Astrocyte (in vitro differentiated cells and primary cell): ENCODE measurements at places on chromosomes 7 and 10.

- no peak for DNase-seq
Observed at GRCh38 chr7:143462045-143462444, 15.6 kb upstream of the TAS2R41 start.

DNA sequence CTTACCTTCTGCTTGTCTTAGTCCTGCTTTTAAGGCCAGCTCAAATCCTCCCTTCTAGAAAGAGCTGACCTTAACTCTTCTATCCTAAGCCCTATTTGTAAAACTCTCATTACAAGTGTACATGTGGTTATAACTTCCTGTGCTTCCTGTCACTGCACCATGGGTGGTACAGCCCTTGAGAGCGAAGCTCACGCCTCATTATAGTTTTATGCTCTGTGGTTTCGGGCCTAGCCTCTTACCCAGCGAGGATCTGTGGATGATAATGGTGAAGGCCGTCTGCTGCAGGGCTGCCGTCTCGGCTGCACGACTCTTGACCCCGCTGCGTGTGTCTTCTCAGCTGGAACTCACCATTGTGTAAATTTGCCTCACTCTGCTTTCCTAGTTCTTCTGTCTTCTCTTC, 74.6 kb downstream of the CUL1 start:
- peak; percentile 18 for DNase-seq

DNA sequence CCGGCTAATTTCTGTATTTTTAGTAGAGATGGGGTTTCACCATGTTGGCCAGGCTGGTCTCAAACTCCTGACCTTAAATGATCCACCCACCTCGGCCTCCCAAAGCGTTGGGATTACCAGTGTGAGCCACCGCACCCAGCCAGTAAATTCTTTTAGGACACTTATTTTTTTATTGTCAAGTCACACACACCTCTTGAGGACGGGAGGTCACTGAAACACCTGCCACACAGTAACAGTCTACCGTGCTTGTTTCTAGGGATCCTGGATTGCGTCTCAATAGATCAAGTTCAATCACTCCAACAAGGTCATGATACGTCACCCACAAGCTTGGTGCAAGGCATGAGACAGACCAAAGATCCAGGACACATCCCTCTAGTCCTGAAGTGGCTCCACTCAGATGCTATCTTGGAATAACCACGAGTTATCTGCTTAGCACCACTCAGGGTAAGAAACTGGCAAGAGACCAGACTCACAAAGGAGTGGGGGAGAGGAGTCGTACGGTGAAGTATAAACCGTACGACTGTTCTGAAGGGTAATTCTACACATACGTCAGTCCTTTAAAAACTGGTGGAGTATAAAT, 58.9 kb upstream of the NCAPG2 start:
- no peak for DNase-seq

GRCh38 chr7:28955718-28956607, 2.2 kb downstream of the TRIL start:
- DNase-seq, result no peak

DNA sequence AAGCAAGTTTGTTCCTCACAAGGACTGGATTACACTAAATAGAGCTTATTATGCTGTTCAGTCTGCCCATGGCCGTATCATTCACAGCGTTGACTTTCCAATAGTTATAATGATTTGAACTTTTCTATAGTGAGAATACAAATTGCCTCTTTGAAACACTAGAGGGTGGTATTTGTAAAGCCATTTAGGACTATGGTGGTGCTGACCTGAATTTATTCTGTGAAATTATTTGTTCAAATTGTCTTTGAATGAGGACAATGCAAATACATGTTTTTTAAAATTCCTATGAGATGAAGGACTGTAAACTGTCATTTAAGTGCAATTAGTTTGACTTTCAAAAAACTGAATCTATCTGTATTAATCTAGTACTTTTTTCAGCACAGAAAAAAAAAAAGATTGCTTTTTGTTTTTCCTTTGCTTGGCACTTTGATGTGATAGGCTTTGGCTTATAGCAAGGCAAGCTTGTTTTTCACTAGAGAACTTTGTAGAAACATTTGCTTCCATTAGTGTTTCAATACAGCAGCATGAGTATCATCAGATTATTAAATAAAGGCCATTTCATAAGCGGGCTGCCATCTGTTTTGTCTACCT, 122.7 kb upstream of the TMEM229A start:
- DNase-seq, result no peak

DNA sequence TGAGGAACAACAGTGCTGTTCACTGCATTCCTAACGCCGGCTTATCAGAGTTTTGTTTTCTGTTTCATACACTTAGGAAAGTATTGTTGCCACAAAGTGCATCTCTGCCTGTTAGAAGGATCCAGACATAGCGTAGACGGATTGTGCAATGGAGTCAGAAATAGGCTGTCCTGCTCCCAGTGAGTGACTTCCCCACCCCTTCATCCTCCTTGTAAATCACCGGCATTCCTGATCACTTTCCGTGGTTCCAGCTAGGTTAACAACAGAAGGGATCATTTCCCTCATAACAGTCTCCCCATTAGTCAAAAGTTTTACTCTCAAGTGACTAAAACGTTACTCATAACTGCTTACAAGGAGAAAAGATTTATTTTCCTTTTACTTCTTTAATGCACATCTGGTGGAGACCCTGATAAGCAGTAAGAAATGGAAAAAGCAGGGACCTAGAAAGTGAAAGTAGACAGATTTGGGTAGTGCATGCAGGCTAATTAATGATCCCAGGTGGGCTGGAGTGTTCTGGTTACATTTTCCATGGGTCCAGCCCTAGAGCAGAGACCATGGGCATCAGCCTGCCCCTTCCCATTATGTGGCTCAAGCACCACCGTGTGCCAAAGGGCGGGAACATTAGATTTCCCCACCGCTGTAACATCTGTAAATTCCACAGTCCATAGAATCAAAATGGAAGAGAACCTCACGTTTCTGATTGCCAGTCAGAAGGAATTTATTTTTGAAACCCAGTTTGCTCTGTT, 395.1 kb upstream of the GALNT17 start:
- peak; percentile 91 for DNase-seq

- DNase-seq, result no peak
Observed at GRCh38 chr7:47444376-47445098, 137.4 kb downstream of the TNS3 start.

GRCh38 chr10:43846187-43846680, 197.6 kb upstream of the ZNF32 start:
- peak; percentile 44 for DNase-seq
